ENCODE measurements at places on chromosomes 2 and 18. TPM values are rescaled to one million over a fixed set of nuclear protein-coding genes. Genes with fewer than 3 reads are reported as not detected.

The KCNE4 gene
- polyA plus RNA-seq: not detected

GRCh38 chr18:51278045-51278649 is 80.7 kb upstream of the MEX3C start:
- DNase-seq: peak; percentile 7

DNA sequence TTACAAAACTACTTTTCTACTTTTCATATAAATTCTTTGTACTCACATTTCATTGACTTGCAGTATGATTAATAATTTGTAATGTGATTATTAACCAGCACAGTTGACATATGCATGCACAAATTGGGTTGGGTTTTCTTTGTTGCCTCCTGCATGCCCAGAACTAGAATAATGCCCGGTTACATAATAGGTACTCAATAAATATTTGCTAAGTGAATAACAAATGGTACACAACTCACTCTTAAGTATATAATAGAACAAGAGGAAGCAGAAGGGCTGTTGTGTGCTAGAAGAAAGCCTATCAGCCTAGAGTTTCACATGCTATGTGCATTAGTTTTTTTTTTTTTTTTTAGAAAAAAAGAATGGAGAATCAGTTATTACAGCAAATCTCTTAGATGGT is 9.3 kb downstream of the RDH14 start:
- DNase-seq: no peak

The OTX1 gene
- polyA plus RNA-seq: not detected

- no peak for DNase-seq
Observed at GRCh38 chr18:14978962-14979535, 231.1 kb downstream of the ANKRD30B start.
